Activated CD4-positive, alpha-beta T cell treated with anti-CD3 and anti-CD28 coated beads, Interleukin-2, amount 10 ng/mL, durations not matched to agents 24 days and 14 days (primary cell): ENCODE measurements at places on chromosomes 16 and 17.

DNA sequence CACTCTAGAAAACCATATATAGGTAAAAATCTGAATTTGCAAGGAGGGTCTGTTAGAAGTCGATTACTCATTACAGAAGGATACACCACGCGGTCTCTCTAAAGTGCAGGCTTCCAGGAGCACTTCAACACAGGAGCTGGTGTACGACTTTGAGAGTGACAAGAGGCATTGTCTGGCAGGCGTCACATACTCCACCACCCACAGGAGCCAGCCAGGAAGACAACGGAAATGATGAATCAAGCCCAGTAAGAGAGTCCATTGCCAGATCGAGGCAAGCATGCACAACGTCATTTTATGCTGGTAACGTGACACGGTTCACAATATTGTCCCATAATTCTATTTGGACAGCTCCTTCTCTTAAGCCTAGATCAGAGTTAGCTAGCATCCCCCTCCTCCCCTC lies 15.0 kb upstream of the CACNG4 start:
- no peak for DNase-seq
- peaks cover 3% of the 10 kb centered on the region for H3K4me1 ChIP-seq
- H3K27me3 ChIP-seq: peaks cover 42% of the 10 kb centered on the region

- no peaks in the 10 kb centered on the region for H3K27me3 ChIP-seq
- peaks cover 9% of the 10 kb centered on the region for H3K4me1 ChIP-seq
- H3K4me3 ChIP-seq: no peak overlapping the region
Measured at GRCh38 chr17:9350080-9350479, 225.5 kb downstream of the STX8 start.

GRCh38 chr16:46629331-46630219 lies 8.4 kb upstream of the SHCBP1 start:
- H3K36me3 ChIP-seq: no peaks in the 10 kb centered on the region
- H3K4me1 ChIP-seq: peaks cover 4% of the 10 kb centered on the region
- no peak for DNase-seq

GRCh38 chr16:74951681-74952080 lies 33.2 kb downstream of the WDR59 start:
- no peak overlapping the region for H3K27ac ChIP-seq
- H3K27me3 ChIP-seq: no peaks in the 10 kb centered on the region
- DNase-seq: no peak
- H3K4me3 ChIP-seq: no peak overlapping the region
- H3K36me3 ChIP-seq: peaks cover 42% of the 10 kb centered on the region

DNA sequence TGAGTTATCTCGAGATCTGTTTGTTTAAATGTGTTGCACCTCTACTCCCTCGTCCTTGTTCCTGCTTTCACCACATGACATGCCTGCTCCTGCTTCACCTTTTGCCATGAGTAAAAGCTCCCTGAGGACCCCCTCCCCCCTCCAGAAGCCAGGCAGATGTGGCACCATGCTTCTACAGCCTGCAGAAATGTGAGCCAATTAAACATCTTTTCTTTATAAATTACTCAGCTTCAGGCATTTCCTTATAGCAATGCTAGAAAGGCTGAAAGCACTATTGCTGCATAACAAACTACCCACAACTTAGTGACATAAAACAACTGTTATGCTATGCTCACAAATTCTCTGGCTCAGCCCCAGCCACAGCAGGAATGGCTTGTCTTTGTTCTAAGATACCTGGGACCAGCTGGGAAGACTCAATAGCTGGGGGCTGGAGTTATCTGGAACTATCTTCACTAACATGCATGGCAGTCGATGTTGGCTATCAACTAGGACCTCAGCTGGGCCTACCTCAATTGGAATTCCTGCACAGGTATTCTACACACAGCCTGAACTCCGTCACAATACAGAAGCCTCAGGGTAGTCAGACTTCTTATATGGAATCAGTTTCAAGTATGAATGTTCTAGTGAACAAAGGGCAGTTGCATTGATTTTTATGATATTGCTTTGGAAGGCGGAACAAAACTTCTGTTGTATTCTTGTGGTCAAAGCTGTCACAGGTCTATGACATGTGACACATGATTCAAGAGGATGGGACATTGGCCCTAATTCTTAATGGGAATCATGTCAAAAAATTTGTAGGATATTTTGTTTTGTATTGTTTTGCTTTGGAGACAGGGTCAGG lies 186.0 kb upstream of the PIRT start:
- no peak overlapping the region for H3K27ac ChIP-seq
- H3K36me3 ChIP-seq: no peaks in the 10 kb centered on the region
- no peak overlapping the region for H3K4me3 ChIP-seq
- no peaks in the 10 kb centered on the region for H3K4me1 ChIP-seq
- no peak for DNase-seq

DNA sequence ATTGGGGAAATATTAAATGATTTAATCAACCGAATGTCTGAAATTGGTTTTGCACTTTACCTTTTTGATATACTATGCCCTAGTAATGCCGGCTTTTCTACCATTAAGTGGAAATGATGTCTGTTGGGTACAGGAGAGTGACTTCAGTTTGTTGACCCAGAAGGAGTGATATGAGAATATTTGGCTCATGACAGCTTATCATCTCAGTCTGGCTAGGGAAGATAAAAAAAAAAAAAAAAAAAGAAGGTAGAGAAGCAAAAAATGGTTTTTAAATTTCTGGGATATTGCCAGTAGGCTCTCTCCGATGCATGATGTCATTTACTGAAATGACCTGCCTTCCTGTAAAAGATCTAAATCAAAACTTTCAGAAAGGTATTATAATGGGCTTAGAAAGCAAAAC lies 69.0 kb downstream of the CNTNAP4 start:
- no peak for DNase-seq
- no peaks in the 10 kb centered on the region for H3K4me1 ChIP-seq
- H3K36me3 ChIP-seq: no peaks in the 10 kb centered on the region
- H3K27me3 ChIP-seq: no peaks in the 10 kb centered on the region
- no peak overlapping the region for H3K4me3 ChIP-seq

DNA sequence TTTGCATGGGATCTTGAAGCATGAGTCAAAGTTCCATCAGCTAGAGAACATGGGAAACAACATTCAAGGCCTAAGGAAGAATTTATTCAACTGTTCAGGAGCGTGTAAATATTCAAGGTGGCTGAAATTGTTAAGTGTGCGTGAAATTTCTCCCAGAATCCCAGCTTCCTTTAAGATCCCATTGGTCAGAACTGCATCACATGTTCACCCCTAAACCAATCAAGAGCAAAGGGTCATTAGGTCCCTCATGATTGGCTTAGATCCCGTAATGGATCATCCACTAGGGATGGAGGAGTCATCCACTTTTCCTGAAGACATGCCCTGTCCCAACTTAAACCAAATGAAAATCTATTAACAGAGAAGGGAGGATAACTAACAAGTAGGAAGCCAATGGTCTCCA lies 201.6 kb downstream of the TMEM114 start:
- no peak for DNase-seq
- H3K4me1 ChIP-seq: no peaks in the 10 kb centered on the region
- no peak overlapping the region for H3K4me3 ChIP-seq
- H3K36me3 ChIP-seq: no peaks in the 10 kb centered on the region
- no peak overlapping the region for H3K27ac ChIP-seq
